T-helper 1 cell treated with Interleukin-12 subunit alpha and Interleukin-12 subunit beta and Interleukin-4 antibody, amounts not matched to agents 30 ng/mL and 1 ng/mL, for 36 hours (primary cell): ENCODE measurements at places on chromosomes 11 and 22. TPM values are rescaled to one million over a fixed set of nuclear protein-coding genes. Genes with fewer than 3 reads are reported as not detected.

TESMIN gene
- 2.5 and 4.6 TPM in 2 replicates for total RNA-seq

PNPLA5 gene
- total RNA-seq, result not detected in 2 replicates

WBP2NL gene
- 2.9 and 3.5 TPM in 2 replicates for total RNA-seq

IFTAP gene
- total RNA-seq, result 1.1 and 1.4 TPM in 2 replicates

FOLR2 gene
- total RNA-seq, result not detected in 2 replicates

EFCAB6 gene
- total RNA-seq, result not detected in 2 replicates

IGLL1 gene
- total RNA-seq, result not detected in 2 replicates

CHST1 gene
- total RNA-seq, result 0.17 TPM in 1 of 2 replicates, not detected in the other

IFITM1 gene
- total RNA-seq, result 661 and 691 TPM in 2 replicates

CBX7 gene
- total RNA-seq, result 11.0 and 11.7 TPM in 2 replicates

CD3G gene
- total RNA-seq, result 223 and 229 TPM in 2 replicates

GTSE1 gene
- total RNA-seq, result 55.8 and 56.0 TPM in 2 replicates

MISFA gene
- total RNA-seq, result 4.6 and 5.3 TPM in 2 replicates

YPEL4 gene
- total RNA-seq, result 0.44 and 0.78 TPM in 2 replicates

OSM gene
- total RNA-seq, result 193 and 195 TPM in 2 replicates

NAALAD2 gene
- total RNA-seq, result not detected in 2 replicates

CDPF1 gene
- total RNA-seq, result 9.9 and 10.9 TPM in 2 replicates

HTR3B gene
- total RNA-seq, result not detected in 2 replicates

ELF5 gene
- total RNA-seq, result not detected in 2 replicates

CALCB gene
- total RNA-seq, result 1.7 and 1.8 TPM in 2 replicates

MICAL3 gene
- total RNA-seq, result 45.0 and 53.5 TPM in 2 replicates

FAM111B gene
- total RNA-seq, result 63.3 and 63.7 TPM in 2 replicates

IGSF9B gene
- 89.6 and 97.2 TPM in 2 replicates for total RNA-seq

C22orf15 gene
- total RNA-seq, result 0.41 and 0.74 TPM in 2 replicates

MMP12 gene
- not detected in 2 replicates for total RNA-seq

ANKK1 gene
- total RNA-seq, result 0.17 and 0.25 TPM in 2 replicates

CDON gene
- total RNA-seq, result 0.83 and 2.2 TPM in 2 replicates

TAF10 gene
- 132 and 150 TPM in 2 replicates for total RNA-seq

APOA5 gene
- total RNA-seq, result not detected in 2 replicates

SPCS2 gene
- 203 and 207 TPM in 2 replicates for total RNA-seq

NLRP14 gene
- 0.24 and 0.34 TPM in 2 replicates for total RNA-seq

PHOX2A gene
- total RNA-seq, result not detected in 2 replicates
